ENCODE measurements at places on chromosomes 7 and 10. TPM values are rescaled to one million over a fixed set of nuclear protein-coding genes. Genes with fewer than 3 reads are reported as not detected.

GRCh38 chr7:74187915-74188675, 13.9 kb downstream of the EIF4H start:
- no peak for DNase-seq

DNA sequence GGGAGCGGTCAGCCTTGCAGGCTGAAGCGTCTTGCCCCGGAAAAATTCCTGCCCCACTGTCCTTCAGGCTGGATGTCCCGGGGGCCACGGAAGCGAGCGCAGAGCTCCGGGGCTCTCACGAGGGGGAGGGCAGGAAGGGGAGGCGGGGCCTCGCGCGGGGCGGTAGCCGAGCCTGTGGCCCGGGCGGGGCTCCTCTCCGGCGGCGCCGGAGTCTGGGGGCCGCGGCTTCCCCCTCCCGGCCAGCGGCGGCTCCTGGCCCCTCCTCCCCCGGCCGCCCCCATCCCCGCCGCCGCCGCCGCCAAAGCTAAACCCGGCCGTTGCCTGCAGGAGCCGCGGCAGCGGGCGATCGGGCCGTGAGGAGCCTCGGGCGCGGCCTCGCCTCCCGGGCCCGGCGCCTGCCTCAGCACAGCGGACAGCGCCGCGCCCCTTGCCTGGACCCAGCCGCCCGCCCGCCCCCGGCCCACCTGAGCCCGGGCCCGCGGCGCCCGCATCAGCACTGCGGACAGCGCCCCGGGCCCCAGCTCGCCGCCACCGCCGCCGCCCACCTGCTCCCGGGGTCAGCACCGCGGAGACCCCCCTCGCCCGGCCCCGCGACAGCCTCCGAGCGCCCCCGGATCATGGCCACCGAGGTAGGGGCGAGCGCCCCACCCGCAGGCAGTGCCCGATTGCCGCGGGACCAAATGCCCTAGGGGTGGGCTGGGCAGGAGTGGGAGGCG, at the start of gene GOLGA7B:
Gene GOLGA7B, plus strand, starts transcription at position 157 of the 716 bp plus-strand sequence. Its CDS starts 461 bp downstream, at position 618.
- DNase-seq, result no peak

DNA sequence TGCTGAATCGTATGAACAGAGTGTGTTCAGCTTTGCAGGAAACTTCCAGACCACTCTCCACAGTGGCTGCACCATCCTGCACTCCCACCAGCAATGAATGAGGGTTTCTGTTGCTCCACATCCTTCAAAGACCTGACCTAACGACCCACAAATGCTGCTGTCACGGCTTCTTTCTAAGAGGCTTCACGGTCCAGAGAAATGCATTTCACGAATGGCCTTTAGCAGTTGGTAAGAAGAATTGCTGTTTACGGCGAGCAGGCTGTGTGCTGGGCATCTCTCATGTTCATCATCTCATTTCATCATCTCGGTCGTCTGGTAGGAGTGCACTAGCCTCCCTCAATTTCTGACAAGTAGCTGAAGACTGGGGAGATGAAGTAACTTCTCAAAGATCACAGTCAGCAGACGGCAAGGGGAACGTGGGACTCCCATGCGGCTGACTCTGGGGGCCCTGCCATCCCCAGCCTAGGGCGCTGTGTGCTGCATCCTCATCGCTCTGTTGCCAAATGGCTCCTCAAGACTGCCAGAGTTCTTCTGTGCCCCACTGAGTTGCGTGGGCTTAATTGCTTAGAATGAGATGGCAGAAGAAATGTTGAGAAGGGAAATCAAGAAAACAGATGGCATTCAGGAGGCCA, 72.9 kb downstream of the ADARB2 start:
- no peak for DNase-seq

- peak; percentile 50 for DNase-seq
Observed at GRCh38 chr7:116797612-116798011, 64.8 kb upstream of the CAPZA2 start.

- DNase-seq, result no peak
Observed at GRCh38 chr7:54629771-54630170, 87.6 kb downstream of the VSTM2A start.

DNA sequence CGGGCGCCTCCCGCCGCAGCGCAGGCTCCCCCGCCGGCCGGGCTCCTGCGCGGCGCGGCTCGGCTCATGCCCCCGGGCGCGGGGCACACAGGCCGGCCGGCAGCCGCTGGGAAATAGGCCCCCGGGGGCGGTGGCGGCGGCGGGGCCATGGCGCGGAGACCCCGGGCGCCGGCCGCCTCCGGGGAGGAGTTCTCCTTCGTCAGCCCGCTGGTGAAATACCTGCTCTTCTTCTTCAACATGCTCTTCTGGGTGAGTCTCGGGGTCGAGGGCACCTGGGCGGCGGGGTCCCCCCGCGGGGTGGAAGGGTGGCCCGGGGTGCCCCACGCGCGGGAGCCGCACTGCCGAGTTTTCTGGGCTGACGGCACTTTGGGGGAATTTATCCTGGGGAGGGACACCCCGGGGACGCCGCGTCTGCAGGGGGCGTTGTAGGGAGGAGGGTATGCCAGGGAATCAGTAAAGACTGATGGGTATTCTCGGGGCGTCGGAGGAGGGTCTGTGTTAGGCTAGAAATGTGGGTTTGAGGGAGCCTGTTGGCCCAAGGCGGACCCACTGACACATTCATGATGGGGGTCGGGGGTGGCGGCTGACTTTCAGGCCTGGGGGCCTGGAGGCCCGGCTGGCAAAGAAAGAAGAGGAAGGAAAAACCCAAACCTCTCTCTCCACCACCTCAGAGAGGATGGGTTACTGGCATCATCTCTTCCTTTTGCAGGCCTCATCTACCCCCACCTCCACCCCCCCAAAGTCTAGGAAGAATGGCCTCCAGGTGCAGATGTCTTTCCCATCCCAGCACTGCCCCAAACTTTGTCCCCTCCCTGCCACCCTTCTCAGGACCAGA, 544 bp downstream of the TSPAN33 start:
- no peak for DNase-seq

GRCh38 chr7:28739128-28739527, 219.0 kb downstream of the TRIL start:
- DNase-seq, result no peak

DNA sequence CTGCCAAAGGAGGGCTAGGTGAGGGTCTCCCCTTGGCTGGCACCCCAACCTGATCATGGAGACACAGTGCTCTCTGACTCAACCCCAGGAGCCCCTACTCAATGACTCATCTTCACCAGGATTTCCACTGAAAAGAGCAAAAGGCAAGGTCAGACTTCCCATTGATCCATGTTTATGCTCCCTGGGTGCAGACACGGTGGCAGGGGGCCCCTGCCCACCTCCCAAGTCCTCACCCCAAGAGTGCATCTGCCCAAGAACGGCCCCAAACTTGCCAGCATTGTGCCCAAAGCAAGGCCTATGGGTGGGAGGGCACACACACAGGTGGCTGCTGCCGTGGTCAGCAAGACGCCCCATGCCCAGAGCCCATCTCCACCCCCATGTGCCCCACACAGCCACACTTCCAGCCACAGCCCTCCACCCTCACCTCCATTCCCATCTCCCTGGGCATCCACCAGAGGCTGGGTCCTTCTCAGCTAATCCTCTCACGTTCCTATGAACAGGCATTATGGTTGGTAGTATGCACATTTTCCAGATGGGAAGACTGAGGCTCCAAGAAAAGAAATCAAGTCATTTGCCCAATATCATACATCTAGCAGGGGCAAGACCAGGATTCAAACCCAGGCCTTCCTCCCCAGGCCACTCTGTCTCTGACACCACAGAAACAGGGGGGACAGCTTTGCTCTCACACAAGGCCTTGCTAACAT, 31.3 kb downstream of the FAM53B start:
- no peak for DNase-seq

- DNase-seq, result peak; percentile 16
Observed at GRCh38 chr10:17981766-17982380, 30.2 kb downstream of the SLC39A12 start.

IL2RA gene
- not detected for total RNA-seq

YKT6 gene
- total RNA-seq, result 142 TPM

Measured in PC-9 (cell line).